Stimulated activated CD8-positive, alpha-beta memory T cell treated with anti-CD3 and anti-CD28 coated beads, Interleukin-4, amount 100 ng/mL, for 4 hours (primary cell): ENCODE measurements at places on chromosomes 5 and 9.

- DNase-seq: no peak
Observed at GRCh38 chr5:28575368-28575767, 1537.0 kb upstream of the CDH9 start.

GRCh38 chr5:73448463-73449136 lies at the start of gene FOXD1:
Gene FOXD1 (minus strand): TSS chr5:73448777. CDS start chr5:73448362, 415 bp downstream.
- DNase-seq: no peak

DNA sequence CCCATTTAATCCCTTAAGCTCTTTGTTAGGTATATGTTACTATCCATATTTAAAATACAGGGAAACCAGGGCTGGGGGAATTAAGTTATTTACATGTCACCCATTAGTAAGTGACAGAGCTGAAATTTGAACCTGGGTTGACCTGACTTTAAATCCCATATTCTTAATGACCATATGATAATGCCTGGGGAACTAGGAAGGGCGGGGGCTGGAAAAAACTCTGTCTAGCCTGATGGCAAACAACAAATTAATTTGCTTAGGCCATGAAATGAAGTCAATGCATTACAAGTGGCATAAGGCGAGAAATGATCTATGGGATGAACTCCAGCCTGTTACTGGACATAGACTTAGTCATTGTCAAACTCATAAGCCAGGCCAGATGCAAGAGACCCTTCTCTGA lies 325.7 kb upstream of the WWC1 start:
- no peak for DNase-seq

- DNase-seq: no peak
Observed at GRCh38 chr5:151798674-151799073, 26.9 kb downstream of the G3BP1 start.

- no peak for DNase-seq
Observed at GRCh38 chr5:95332158-95332557, 47.3 kb upstream of the MCTP1 start.

DNA sequence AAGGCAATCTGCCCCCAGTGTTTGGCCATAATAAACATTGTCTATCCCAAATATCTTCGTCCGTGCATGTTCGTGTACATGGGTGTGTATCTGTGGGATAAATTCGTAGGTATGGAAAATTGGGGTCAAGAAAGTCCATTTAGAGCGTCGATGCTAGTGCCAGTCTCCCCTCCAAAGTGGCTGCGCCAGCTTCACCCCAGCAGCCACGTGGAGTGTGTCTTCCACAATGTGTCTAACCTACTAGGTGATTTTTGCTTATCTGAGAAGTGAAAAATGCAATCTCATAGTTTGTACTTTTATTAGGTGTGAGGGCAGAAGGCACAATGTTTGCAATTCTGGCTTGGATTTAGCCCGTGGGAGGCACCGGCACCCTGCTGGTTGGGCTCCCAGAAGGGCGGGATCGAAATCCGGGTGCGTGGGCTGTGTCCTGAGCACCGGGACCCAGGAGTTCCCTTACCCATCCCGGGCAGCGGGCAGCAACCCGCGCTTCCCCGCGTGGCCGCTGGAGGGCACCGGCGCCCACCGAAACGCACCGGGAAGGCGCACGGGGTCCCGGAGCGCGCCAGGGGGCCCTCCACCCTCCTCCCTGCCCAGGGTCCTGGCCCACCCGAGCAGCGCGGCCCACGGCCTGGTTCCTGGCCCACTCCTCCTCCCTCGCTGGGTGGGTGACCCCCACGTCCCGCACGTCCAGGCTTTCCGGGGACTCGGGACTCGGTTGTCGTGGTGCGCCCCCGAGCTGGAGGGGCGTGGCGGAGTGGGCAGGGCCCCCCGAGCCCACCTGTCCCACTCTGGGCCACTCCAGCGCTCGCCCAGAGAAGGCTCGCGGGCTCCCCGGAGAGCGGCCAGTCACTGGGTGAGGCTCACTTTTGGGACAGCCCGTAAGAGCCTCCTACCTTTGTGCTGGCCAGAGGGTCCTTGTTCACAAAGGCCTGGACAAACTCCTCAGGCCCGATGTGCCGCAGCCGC lies 55.4 kb upstream of the RNF130 start:
- no peak for DNase-seq

DNA sequence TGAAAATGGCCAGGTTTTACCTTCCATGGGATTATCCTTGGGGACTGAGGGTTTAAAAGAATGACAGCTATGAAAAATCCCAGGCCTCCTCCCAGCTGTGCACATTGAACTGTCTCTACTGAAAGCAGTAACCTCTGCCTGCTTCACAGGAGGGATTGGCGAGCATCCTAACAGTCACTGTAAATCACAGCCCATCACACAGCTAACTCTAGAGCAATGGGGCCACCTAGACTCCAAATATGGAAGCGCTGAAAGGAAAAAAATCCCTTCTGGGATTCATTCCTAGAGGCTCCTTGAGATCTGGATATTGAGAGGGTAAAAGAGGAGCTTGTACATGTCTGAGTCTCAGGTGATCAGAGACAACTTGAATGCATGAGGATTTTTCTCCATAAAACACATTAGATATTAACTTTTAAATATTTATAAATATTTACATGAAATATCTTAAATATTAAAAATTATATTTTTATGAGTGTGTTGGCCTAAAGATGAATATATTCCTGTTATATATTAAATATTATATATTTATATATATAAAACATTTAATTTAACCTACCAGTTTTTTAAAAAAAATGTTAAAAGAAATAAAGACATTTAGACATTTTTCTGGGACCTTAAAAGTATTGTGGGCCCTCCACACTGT lies 133.8 kb upstream of the SLC24A2 start:
- DNase-seq: no peak

GRCh38 chr9:128167209-128167608 lies 7.1 kb downstream of the BBLN start:
- no peak for DNase-seq

- DNase-seq: no peak
Observed at GRCh38 chr5:179699616-179700237, 960 bp downstream of the CANX start.

- no peak for DNase-seq
Observed at GRCh38 chr9:82192211-82192610, 203.6 kb downstream of the SPATA31D1 start.

DNA sequence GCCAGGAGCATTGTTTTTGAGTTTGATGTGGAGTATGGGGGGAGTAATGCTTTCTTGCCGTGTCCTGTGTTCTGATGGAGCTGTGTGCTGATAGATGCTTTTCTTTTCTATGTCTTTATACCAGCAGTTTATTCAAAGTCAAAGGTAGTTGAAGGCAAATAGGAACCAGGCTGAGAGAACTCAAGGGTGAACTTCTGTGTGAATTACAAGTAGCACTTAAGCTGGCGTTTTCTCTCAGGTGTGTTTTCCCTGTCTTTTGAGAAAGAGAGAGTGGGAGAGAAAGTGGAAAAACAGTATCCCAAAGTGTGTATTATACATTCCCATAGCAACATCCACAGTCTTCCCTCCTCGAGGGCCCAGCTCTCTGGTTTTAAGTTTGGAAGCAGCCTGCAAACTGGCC lies 1.5 kb downstream of the TNFAIP8 start:
- DNase-seq: no peak

DNA sequence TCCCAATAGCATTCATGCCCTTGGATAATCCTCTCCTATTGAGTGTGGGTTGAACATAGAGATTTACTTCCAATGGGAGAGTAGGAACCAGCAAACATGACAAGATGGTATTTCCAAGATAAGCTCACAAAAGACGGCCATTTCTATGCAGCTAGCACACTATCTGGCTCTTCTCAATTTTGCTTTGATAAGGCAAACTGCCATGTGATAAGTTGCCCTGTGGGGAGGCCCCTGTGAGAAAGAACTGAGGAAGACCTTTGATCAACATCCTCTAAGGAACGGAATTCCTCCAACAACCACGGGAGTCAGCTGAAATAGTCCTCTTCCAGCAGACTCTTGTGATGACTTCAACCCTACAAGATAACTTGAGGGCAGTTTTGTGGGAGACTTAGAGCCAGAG lies 211.9 kb upstream of the TRPM3 start:
- no peak for DNase-seq

DNA sequence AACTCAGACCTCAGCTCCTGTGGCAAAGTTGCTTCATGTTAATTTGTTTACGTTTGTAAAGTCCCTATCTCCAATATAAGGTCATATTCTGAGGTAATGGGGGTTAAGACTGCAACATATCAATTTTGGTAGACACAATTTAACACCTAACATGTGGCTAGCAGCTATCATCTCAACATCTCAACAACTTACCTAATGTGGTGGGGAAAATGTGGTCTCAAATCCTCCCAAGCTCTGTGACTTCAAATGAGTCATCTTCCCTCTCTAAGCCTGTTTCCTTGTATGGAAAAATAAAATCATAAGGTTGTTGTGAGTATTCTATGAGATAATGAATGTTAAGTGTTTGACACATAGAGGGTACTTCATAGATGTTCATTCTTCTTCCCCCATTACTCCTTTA lies 443.3 kb downstream of the CDK5RAP2 start:
- no peak for DNase-seq

DNA sequence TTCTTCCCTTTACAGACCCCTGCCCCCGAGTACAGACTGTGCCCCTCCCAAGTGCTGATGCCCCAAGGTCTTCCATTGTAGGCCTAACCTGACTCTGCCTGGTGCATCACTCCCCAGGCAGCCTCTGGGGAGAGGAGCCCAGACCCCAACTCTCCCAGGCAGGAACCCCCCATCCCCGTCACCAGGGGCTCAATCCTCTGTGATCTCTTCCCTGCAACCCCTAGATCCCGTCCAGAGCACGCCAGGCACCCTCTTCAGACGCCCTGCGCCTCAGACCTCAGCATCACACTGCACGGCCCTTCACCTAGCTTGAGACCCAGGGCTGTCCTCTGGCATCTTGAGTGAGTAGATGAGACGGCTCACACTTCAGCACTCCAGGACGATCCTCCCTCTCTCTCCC lies 6.4 kb upstream of the EGR1 start:
- DNase-seq: no peak

GRCh38 chr9:93826905-93827544 lies 128.1 kb downstream of the BARX1 start:
- no peak for DNase-seq

- DNase-seq: no peak
Observed at GRCh38 chr9:114224247-114224610, 68.9 kb downstream of the COL27A1 start.

DNA sequence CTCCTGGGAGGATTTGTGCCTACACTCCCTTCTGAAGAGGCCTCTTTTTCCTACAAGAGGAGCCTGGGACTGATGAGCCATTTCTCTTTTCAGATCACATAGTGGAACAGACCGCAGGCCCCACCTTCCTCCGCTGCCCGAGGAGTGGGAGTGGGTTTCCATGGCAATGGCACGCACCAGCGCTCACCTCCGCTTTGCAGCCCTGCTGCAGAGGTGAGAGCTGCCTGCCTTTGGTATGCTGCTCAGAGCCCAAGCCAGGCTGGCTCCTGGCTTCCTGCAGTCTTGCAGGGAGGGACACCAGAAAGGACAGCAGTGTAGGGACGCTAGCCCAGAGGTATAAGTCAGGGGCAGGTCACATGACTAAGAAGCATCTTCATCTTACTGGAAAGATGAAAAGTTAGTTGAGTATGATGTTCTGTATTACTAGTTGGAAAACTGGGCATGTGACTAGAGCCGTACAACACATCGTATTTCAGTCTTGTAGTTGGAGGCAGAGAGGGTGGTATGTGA lies 12.4 kb downstream of the PTTG1 start:
- no peak for DNase-seq

- DNase-seq: no peak
Observed at GRCh38 chr5:103624035-103624480, 61.5 kb upstream of the NUDT12 start.

- DNase-seq: no peak
Observed at GRCh38 chr5:1052641-1053390, 44.2 kb downstream of the NKD2 start.
